ENCODE measurements at places on chromosomes 12 and 14.

- DNase-seq, result no peak
These were observed 636 bp upstream of the IFNG-AS1 start for GRCh38 chr12:67988601-67989021.

GRCh38 chr14:63426838-63427352, 108.2 kb upstream of the GPHB5 start:
- no peak for DNase-seq

DNA sequence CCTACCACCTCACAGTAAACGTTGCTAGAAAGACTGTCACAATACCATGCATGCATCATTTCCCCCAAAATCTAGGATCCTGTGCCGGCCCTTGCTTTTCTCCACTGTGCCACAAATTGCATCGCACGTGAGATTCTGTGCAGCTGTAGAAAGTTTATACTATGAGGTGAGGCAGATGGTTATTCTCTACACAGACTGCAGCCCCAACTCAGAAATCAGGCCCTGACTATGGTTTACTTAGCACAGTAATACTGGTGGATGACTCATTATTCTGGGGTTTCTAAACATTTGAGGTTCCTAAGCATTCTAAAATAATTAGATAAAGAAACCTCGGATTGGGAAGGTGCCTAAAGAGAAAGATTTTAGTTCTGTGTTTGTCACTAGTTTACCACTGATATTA, 163.8 kb upstream of the CCDC198 start:
- DNase-seq, result no peak

GRCh38 chr14:106419376-106419965, 893.1 kb downstream of the TMEM121 start:
- no peak for DNase-seq

GRCh38 chr14:68124979-68125731, 305.6 kb downstream of the RAD51B start:
- peak; percentile 52 for DNase-seq

- no peak for DNase-seq
These were observed 357.5 kb downstream of the FSCB start for GRCh38 chr14:44149597-44149996.

GRCh38 chr12:84954415-84954814, 41.8 kb upstream of the SLC6A15 start:
- DNase-seq, result no peak

- no peak for DNase-seq
These were observed 7.9 kb upstream of the CRIP2 start for GRCh38 chr14:105466531-105467248.

DNA sequence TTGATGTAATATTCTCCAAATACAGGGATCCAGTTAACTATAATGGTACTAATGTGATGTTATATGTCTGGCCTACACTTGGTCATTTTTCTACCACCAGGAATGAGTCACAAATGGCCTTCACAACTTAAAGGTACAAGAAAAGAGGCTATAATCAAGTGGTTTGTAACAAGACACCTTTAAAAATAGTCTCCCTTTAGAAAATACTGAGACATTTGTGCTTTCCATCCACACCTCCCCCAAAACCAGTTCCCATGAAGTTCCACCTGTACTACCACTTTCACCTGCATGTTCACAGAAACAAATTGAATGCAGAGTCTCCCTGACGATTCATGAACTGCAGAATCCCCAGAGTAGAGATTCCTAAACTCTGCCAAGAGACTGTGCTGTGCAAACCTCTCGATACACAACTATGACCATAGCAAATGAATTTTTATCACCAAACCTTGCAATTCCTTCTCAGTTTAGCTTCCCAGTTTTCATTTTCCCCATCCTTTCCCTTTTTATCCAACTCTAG, 6.0 kb downstream of the BTG1 start:
- DNase-seq, result no peak

GRCh38 chr12:114916124-114916523, 232.1 kb upstream of the TBX3 start:
- DNase-seq, result peak; percentile 69

DNA sequence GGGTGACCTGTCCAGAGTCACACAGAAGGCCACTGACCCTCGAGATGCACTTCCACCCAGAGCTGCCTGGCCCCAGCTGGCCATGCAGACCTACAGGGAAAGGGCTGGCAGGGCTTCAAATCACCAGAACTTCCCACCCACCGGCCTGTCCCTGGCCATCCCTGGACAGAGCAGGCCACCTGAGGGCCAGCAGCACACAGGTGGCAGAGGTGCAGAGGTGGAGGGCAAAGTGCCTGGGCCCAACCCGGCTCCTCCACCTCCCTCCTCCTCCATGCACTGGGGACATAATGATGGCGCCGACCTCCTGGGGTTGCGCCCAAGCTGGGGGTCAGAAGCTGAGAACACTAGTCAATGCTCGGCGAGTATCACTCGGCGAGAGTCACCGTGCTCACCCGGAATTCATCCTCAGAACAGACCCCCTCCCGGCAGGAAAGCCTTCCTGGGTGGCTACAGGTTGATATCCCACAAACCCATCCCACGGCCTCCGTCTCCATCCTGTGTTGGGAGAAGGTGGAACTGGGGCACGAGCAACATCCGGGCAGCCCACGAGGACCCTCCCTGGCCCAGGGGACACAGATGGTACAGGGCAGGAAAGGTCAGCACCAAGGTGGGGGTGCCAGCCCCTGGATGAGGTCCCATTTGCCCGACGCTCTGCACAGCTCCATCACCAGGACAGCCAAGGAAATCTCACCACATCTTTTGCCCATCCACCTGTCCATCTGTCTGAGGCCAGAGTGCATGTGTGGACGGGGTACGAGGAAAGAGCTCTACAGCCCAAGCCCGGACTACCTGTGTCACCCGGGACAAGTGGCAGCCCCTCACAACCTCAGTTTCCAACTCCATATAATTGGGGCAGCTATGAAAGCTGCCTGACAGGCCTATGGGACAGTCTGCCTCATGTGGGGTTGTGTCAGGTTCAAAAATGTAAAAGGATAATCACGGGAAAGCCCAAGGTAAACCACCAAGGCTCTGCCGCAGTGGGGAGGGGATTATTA, 10.8 kb downstream of the BEGAIN start:
- DNase-seq, result no peak

DNA sequence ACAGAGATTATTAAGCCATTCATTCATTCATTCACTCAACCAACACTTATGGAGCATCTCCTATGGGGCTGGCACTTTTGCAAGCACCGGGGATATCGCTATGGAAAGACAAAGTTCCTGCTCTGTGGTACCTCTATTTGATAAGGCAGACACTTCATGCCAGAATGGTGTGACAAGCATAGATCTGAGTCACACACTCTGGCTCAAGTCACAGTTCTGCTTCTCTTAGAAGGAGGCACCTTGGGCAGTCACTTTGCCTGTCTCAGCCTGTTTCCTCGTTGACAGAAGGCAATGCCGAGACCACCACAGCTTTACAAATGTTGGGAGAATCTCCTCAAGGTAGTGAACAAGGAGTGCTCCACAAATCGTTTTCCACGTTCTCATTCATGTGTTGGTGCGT, 205.2 kb downstream of the SLC41A2 start:
- no peak for DNase-seq

- no peak for DNase-seq
These were observed 26.2 kb downstream of the SUSD6 start for GRCh38 chr14:69637503-69638031.

DNA sequence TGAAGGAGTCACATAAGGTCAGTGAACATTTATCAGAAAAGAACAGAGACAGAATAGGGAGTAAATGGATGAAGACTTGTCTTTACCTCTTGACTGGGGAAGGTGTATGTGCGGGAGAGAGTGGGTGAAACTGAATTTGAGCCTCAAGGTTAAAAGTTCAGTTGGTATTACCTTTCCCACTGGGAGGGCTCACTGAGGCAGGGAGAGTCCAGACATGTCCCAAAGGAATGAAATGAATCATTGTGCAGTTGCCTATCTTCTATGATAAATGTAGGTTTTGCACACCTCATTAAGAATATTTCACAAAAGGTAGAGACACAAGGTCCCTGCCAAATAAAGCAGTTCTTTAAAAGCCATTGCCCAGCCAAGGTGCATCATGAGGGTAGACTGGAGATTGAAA, 105.2 kb downstream of the KCNA5 start:
- DNase-seq, result no peak

DNA sequence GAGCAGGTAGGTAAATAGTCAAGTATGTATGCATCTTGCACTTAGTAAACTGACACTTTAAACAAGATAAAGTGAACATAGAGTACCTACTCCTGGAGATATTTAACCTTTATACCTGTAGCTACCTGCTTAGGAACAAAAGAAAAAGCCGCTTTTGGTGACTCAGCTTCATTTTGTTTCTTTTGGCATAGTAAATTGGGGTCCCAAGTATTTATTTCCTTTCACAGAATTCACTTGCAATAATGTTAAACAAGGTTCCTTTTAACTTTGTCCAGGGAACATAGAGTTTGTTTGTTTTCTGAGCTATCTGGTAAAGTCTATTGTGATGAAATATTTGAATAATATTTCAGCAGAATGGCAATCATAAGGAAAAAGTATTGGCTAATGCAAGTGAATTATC, 20.0 kb downstream of the SLCO1B3 start:
- DNase-seq, result no peak

- peak; percentile 77 for DNase-seq
These were observed 201.9 kb upstream of the RBM19 start for GRCh38 chr12:114168061-114168460.

DNA sequence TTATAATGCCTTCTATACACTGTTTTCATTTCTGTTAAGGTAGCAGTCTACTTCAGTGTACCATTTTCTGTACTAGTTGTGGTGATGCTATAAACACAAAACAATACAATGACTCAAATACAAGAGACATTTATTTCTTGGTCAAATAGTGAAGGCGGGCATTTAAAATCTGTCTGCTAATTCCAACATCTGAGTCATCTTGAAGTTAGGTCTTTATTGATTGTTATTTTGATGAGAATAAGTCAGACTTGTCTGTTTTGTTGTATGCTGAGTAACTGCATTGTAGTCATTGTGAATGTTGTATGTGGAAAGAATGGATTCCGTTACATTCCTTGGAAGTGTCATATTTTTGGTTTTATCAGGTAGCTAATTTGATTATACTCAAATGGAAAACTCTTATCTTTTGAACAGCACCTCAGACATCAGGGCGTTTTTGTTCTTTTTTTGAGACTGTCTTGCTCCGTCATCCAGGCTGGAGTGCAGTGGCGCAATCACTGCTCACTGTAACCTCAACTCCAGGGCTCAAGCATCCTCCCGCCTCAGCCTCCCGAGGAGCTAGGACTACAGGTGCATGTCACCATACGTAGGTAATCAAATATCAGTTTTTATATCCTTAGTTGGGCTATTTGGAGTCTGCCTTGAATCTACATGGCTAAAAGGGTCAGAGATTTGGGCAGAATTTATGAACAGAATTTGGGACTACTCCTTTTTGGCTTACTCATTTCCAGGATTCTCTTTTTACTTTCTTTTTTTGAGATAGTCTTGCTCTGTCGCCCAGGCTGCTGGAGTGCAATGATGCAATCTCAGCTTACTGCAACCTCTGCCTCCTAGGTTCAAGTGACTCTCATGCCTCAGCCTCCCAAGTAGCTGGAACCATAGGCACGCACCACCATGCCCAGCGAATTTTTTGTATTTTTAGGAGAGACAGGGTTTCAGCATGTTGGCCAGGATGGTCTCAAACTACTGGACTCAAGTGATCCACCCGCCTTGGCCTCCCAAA, 56.8 kb downstream of the PAPLN start:
- DNase-seq, result no peak

DNA sequence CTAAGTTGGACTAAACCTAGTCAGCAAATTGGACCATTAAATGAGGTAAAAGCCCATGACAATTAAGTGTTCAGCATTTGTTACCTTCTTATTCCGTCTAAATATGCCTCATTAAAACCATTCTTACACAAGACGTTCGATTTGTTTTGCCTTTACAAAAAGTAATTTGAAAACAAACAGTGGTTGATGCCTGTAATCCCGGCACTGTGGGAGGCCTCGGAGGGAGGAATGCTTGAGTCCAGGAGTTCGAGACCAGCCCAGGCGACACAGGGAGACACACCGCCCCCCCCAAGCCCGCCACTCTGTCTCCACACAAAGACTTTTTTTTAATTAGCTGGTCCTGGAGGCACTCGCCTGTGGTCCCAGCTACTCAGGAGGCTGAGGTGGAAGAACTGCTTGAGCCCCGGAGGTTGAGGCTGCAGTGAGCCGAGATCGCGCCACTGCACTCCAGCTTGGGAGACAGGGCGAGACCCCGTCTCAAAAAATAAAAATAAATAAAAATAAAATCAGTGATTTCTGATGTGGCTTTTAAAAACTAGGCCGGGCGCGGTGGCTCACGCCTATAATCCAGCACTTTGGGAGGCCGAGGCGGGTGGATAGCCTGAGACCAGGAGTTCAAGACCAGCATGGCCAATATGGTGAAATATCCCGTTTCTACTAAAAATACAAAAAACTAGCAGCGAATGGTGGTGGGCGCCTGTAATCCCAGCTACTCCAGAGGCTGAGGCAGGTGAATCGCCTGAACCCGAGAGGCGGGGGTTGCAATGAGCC, 856 bp upstream of the EIF4B start:
- no peak for DNase-seq

DNA sequence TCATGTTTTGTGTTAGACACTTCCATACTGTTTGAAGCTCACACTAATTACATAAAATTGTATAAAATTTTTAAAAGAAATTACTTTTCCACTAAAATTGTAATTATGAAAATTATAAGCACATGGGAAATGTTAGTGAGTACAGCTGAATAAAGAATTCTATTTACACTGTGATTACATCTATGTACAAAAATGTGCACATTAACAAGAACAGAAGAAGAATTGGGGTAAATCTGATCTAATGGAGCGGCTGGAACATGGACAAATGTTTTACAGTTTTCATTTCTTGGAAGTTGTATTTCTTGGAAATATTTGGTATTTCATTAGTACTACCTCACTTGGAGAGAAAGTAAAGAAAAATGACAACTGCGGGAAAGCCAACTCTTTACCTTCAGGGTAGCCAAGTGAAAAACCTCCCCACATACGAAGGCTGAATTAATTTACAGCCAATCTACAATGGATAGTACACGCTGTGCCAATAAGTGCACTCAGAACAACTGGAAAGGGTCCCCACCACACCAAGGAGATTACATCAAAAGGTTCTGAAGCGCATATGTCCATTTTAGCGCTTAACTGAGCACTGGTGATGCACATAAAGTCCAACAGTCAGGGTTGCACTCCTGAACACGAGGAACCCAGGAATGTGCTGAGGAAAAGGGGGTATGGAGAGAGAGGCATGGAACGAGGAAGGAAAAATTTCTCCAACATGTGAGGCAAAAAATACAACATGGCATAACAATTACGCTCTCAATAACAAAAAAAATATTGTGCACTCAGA, 17.5 kb downstream of the MED13L start:
- no peak for DNase-seq

- DNase-seq, result peak; percentile 84
These were observed 1.0 kb upstream of the ERC1 start for GRCh38 chr12:989751-990660.

- no peak for DNase-seq
These were observed 78.8 kb downstream of the KCNC2 start for GRCh38 chr12:75130811-75131210.

DNA sequence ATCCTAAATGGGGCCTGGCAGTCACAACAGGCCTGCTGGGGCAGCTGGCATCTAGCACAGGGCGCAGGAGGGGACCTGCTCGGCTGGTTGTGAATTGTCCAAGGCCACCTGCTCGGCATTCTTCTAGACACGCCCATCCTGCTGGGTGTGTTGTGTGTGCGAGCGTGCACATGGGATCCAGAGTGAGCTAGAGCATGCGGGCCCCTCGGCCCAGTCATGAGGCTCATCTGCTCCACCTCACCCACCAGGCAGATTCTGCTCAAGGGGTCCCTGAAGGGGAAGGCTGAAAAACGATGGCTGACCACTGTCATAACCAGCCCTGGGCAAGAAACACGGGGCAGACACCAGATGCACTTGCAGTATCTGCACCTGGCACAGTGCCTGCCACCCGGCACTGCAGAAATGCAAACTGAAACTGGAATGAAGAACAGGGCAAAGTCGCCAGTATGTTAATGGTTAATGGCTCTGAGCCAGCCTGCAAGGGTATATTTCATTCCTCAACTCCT, 31.8 kb downstream of the MAX start:
- DNase-seq, result peak; percentile 25

Measured in GM03348 (cell line).